Right lung (tissue), 10 donors: ENCODE measurements at places on chromosomes 13 and 19. TPM values are rescaled to one million over a fixed set of nuclear protein-coding genes. Genes with fewer than 3 reads are reported as not detected.

- peak; percentile 34 for DNase-seq
Measured at GRCh38 chr19:38304866-38305429, 897 bp downstream of the C19orf33 start.

ZNF223 gene
- polyA plus RNA-seq, result 14.7 TPM

DNA sequence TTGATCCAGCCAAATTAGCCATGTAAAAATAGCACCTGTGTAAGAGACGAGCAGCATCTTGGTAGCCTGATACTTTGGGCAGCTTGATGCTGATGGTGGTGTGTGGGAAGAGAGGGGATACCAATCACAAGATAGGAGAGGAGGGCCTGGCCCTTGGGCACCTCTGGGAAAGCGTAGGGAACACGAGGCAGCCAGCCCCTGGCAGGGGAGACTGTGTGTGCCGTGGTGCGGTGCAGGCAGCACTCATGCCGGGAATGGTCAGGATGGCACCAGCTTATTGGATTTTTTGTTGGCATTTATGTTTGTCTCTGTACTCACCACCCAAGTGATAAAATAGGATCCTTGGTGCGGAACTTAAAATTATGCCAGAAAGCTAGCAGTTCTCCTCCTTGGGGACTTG lies 10.2 kb downstream of the SIGLEC8 start:
- no peak for DNase-seq

DNA sequence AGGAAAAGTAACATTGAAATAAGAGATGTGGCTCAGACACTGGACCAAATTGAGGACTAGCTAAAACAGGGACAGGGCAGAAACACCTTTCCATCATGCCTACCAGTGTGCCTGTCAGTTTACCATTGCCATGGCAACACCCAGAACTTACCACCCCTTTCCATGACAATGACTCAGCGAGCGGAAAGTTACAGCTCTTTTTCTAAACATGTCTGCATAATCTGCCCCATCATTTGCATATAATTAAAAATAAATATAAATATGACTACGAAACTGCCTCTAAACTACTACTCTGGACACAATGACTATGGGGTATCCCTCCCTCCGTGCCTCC lies 96.0 kb downstream of the UBL3 start:
- DNase-seq, result no peak

DNA sequence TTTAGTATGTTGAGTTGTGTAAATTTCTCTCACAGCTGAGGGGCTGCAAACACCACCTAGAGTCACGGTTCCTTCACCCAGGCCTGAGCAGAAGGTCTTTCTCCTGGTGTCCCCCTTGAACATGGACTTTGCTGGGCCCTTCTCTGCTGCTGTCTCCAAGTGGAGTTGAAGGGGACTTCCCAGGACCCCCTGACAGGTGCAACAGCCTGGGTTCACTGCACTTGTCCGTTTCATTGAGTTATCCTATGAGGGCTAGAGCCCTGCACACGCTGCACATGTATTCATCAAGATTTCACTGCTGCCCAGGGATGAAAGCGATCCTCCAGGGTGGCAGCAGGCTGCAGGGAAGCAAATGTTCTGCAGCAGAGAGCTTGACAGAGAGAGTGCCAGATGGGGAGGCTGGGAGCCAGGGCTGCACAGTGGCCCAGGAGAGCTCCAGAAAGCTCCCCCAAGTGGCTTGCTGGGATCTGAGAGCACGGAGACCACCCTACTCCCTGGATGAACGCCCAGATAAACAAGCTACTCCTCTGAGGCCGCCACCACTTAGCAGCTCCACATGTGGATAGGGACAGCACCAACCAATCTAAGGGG lies 10.3 kb downstream of the TMEM272 start:
- DNase-seq, result no peak

- DNase-seq, result no peak
Measured at GRCh38 chr13:38950987-38951386, 39.6 kb downstream of the STOML3 start.

CADM4 gene
- polyA plus RNA-seq, result 25.8 TPM

- DNase-seq, result no peak
Measured at GRCh38 chr19:53912653-53913052, 3.6 kb downstream of the CACNG7 start.

GRCh38 chr19:35442091-35442490 lies 6.0 kb upstream of the FFAR2 start:
- no peak for DNase-seq

DNA sequence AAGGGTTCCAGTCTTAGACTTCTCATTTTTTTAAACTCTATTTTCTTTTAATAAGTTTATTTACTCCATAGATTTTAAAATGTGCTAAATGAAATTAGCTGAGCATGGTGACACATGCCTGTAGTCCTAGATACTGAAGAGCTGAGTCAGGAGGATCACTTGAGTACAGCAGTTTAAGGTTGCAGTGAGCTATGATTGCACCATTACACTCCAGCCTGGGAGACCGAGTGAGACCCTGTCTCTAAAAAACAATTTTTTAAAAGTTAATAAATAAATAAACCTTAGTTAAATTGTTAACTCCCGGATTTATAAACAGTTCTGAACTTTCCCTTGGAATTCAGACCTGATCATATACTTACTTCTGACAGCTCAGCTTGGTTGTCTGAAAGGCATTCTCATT lies 32.5 kb downstream of the PCDH20 start:
- no peak for DNase-seq

ZNF90 gene
- 36.1 TPM for polyA plus RNA-seq

FGF21 gene
- polyA plus RNA-seq, result not detected

GRCh38 chr13:41274881-41275280 lies 11.5 kb upstream of the MTRF1 start:
- DNase-seq, result no peak

GRCh38 chr13:48220592-48220980 lies 12.4 kb upstream of the ITM2B start:
- no peak for DNase-seq

GRCh38 chr13:42367831-42368230 lies 95.9 kb downstream of the AKAP11 start:
- DNase-seq, result no peak

GPR183 gene
- polyA plus RNA-seq, result 9.8 TPM

GRCh38 chr19:38551450-38551813 lies 66.3 kb downstream of the MAP4K1 start:
- DNase-seq, result no peak

DNA sequence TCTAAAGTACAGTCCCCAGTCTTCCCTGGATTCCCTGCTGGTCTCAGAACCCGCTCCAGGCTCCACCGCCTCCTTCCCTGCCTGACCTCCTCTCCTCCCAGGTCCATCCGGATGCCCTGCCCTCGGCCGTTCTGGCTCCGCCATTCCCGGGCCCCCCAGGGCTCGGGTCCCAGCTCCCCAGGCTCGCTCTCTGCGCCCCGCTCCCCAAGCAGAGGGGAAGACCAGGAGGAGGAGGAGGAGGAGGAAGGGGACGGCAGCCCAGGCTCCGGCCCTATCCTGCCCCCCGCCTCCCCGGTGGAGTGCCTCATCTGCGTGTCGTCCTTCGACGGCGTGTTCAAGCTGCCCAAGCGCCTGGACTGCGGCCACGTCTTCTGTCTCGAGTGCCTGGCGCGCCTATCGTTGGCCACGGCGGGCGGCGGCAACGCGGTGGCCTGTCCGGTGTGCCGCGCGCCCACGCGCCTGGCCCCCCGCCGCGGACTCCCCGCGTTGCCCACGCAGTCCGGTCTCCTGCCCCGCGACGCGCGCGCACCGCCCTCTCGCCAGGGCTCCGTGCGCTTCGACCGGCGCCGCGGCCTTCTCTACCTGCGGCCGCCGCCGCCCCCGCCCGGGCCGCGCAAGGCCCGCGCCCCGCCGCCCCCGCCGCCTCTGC lies 647 bp downstream of the RNF225 start:
- DNase-seq, result no peak

ERICH4 gene
- 0.58 TPM for polyA plus RNA-seq

SYT5 gene
- polyA plus RNA-seq, result 1.1 TPM

- DNase-seq, result no peak
Measured at GRCh38 chr13:43883631-43884030, 3.9 kb downstream of the LACC1 start.

GRCh38 chr13:46721054-46721453 lies 75.9 kb downstream of the ESD start:
- peak; percentile 40 for DNase-seq

ATP1A3 gene
- 0.38 TPM for polyA plus RNA-seq

DNA sequence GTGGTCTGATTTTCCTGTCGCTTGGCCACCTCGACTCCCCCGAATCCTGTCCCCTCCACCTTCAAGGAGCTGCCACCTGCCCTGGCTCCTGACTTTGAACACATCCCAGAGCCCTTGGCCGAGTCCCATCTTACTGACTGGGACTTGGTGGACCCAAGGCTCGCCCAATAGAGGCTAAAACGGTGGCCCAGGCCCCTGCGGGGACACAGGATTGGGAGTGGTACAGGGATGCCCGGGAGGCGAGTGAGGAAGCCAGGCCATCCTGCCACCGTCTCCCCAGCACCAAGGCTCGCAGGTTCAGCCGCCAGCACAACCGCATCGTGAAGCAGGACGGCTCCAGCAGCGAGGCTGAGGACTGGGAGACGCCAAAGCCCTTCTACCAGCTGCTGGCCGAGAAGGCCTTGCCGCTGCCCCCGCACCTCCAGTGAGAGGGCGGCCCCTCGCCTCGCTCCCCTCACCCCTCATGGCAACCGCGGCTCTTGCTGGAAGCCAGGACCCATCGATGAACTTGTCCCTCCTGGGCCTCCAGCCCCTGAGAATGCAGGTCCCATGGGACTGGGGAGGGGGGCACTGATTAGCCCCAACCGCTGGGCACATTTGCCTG lies 5.3 kb downstream of the SIX5 start:
- DNase-seq, result no peak

GRCh38 chr13:102394158-102395053 lies 7.4 kb downstream of the FGF14 start:
- DNase-seq, result peak; percentile 96

STOML3 gene
- 2.7 TPM for polyA plus RNA-seq

DNA sequence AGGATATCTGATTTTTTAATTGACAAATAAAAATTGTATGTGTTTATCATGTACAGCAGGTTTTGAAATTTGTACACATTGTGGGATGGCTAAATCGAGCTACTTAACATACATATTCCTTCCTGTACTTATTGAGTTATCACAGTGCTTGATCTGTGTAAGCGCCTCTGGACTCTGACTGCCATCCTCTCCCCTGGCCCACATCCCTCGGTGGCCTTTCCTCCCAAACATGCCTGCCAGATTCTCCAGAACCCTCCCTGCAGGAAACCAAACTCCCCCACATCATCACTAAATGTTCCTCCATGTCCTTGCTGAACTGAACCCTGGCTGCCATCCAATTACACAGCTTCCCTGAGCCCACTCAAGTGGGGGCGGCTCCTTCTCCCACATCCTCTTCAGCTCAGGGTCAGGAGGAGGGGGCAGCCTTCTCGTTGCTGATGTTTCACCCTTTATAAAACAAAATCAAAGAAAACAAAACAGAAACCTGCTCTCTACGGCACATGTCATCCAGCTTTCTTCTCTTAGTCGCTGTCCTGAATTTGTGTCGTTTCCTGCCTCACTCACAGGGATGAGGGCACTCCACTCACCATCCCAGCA lies 97.1 kb upstream of the SPATA13 start:
- no peak for DNase-seq

SERPINE3 gene
- polyA plus RNA-seq, result 0.65 TPM

DNA sequence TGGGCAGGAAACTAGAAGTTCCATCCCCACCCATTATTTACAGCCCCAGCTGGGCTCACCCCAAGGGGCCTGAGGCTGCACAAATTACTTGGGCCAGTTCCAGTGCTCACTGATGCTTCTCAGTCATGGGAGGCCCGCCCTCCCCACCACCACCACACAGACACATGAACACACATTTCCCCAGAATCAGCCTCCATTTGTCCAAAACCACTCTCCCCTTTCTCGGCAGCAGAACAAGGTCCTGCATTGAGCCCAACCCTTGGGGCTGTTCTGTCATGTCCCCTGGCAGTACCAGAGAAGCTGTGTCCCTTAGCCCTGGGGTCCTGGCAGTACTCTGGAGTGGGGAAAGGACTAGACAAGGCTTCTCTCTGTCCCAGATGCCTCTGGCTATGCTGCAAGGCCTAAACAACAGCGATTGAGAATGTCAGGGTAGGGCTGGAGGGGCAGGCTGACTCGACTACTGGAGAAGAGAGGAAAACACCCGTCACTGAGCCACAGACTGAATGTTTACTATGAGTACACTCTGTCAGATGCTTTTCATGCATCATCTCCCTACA lies 21.8 kb downstream of the SAMD4B start:
- DNase-seq, result no peak

- DNase-seq, result no peak
Measured at GRCh38 chr13:93882086-93882651, 597.3 kb downstream of the DCT start.

GAPDHS gene
- not detected for polyA plus RNA-seq

DNA sequence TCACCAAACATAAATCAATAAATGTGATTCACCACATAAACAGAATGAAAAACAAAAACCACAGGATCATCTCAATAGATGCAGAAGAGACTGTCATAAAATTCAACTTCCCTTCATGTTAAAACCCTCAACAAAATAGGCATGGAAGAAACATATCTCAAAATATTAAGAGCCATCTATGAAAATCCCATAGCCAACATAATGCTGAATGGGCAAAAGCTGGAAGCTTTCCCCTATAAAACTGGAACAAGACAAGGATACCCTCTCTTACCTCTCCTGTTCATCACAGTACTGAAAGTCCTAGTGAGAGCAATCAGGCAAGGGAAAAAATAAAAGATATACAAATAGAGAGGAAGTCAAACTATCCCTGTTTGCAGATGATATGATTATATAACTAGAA lies 806.1 kb upstream of the MIR17HG start:
- DNase-seq, result no peak

GRCh38 chr13:84946192-84946591 lies 853.0 kb downstream of the SLITRK6 start:
- DNase-seq, result no peak

DNA sequence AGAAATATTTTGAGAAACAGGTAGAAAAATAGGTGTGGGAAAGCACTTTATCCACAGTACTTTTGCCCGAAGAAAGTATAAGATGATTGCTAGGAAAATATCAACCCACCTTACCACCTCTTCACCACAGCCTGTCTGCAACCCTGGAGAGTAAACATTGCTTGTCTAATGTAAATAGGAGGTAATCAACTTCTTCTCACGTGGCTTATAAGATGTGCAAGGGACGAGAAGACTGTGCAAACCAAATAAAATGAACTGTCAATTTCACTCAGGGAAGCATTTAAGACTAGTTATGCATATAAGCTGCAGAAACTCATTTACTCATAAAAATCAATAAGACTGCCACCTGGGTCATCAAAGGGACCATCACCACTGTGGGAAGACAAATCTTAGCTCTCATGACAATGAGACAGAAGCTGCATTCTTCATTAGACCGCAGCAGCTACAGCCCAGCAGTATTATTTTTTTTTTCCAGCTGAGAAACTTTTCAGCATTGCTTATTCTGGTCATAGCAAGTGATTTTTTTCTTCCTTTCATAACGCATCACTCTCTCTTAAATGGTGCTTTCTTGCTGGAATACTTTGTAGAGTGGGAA lies 807.7 kb upstream of the GPC6 start:
- DNase-seq, result no peak
